Sigmoid colon (tissue), 7 donors: ENCODE measurements at places on chromosomes 7 and 10. TPM values are rescaled to one million over a fixed set of nuclear protein-coding genes. Genes with fewer than 3 reads are reported as not detected.

TAS2R4 gene
- total RNA-seq = 1.4 TPM

CHST15 gene
- total RNA-seq = 42.5 TPM

MACC1 gene
- 0.28 TPM for total RNA-seq

HIF1AN gene
- total RNA-seq = 13.4 TPM

GBX1 gene
- not detected for total RNA-seq

VENTX gene
- 0.83 TPM for total RNA-seq

GRM3 gene
- not detected for total RNA-seq

CTNNA3 gene
- 3.4 TPM for total RNA-seq

MBL2 gene
- total RNA-seq = not detected

GRCh38 chr10:34821587-34822585, 6.8 kb upstream of the PARD3 start:
- no peak for DNase-seq

DNA sequence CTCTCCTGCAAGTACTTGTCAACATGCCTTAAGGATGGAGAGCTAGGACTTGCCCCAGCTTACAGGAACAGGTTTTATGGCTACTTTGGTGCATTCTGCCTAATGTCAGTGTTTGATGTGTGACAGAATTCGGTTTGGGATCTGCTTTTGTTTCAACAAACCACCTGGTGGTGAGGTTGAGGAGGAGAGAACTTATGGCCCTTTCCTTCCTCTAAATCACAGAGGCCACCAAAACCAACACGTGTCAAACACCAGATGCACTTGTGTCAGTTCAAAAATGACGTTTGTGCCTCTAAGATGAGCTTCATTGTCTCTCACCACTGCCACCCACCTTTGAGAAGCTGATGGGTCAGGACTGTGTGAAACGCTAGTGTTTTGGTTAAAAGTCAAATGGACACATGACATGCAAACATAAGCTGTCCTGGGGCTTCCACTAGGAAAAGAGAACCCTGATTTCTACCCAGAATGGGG, 83.9 kb downstream of the OSBPL3 start:
- no peak for DNase-seq

DNA sequence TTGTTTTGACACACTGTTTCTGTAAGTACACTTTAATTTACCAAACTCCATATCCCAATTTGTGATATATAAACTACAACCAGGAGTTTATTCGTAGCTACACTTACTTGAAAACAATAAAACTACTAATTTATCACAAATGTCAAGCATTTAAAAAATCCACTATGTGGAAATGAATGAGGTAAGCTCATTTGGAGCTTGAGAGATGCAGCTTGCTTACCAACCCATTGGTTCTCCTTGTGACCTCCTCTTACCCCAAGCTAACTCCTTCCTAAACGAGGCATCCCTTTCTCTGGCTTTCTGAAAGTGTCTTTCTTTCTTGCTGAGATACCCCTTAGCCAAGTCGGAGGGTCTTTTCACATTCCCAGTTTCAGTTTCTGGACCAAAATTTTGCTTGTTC, 2.5 kb downstream of the OR6V1 start:
- DNase-seq = no peak

GRCh38 chr10:120426306-120426705, 30.7 kb upstream of the PLPP4 start:
- DNase-seq = no peak

DNA sequence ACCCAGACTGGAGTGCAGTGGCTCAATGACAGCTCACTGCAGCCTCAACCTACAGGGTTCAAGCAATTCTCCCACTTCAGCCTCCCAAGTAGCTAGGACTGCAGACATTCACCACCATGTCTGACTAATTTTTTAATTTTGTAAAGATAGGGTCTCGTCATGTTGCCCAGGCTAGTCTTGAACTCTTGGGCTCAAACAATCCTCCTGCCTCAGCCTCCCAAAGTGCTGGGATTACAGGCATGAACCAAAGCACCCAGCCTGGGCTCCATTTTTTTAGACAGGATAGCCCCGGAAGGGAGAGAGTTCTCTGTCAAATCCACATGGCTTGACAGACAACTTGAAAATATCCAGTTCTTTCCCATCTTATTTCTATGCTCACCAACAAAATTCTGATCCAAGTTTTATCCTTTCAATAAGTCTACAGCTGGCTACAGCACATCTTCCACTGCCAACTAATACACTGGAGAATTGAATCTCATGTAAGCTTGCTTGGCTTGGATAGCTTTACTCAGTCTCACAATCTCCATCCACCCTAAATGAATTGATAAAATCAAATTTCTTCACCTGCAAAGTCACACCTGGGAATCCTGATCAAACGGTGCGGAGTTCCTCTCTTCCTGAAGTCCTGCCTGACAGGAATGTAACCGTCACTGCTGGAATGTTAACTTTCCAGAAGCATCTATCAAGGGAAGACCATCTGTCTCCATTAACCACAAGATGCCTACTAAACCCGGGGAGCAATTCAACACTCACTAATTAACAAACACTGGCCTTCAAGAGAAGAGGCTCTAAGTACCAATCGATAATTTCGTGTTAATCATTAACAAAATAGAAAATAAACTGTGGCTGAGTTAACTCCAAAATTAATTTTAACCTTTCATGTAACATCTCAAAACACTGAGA, 239.7 kb upstream of the MKLN1 start:
- DNase-seq = no peak

- no peak for DNase-seq
These were observed 137.4 kb upstream of the CDC14C start for GRCh38 chr7:48786951-48787350.

- no peak for DNase-seq
These were observed 20.9 kb downstream of the FAM24A start for GRCh38 chr10:122931088-122931906.
